Activated T-cell treated with anti-CD3 and anti-CD28 coated beads, Interleukin-2, amount 50 U/mL, for 4 hours (primary cell): ENCODE measurements at places on chromosomes 11 and 22. TPM values are rescaled to one million over a fixed set of nuclear protein-coding genes. Genes with fewer than 3 reads are reported as not detected.

DNA sequence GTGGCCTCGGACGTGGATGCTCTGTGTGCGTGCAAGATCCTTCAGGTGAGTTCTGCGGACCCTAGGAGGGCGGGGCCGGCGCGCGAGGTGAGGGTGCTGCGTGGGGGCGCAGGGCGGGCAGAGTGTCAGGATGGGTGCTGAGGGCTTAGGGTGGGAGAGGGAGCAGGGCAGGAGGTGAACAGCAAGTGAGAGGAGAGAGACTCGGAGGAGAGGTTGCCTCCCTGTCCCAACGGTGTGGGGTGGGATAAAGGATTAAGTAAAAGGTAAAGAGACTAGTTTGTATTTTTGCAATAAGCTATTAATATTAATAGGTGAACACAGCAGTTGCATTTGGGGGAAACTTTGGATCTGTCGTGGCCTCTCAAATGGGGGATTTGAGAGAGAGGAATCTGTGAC is 451 bp downstream of the CDC45 start:
- DNase-seq, result no peak

DNA sequence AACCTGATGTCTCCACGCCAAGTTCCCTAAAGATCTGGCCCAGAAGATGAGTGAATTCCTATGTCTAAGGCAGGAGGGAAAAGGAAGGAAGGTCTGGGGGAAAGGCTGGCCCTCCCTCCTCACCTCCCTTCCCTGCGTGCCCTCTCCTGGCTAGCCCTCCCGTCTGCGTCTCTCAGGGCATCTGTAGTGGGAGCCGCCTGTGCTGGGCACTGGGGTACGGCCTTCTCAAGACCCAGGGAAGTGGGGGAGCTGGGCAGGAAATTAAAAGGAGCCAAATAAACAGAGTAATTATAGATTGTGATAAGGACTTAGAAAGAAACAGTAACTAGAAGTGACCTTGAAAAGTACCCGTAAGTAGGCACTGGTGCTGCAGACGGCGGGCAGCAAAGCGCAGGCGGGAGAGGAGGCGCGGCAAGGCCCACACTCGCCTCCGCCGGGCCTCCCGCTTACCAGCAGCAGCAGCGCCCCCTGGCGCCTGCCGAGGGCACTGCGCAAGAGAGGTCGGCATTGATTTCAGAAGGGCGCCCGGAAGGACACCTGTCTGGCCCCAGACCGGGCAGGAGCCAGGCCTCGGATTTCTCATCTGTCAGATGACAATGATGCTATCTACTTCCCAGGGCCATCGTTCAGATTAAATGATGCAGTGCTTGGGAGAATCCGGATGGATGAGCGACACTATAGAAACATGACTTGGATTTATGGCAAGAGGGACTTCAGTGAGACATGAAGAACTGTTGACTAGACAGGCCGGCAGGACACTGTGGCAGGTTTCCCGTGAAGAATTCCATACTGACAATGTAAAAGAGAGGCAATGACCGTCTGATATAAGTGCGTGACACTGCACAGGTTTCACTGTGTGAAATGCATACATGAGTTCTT is 7.3 kb downstream of the KCNJ1 start:
- DNase-seq, result peak; percentile 67

- no peak for DNase-seq
Observed at GRCh38 chr22:30968015-30968923, at the start of gene MORC2. MORC2 (minus strand) TSS chr22:30968774; CDS start chr22:30967889, 885 bp downstream.

Gene KCNQ1
- 2.8 TPM for total RNA-seq

DNA sequence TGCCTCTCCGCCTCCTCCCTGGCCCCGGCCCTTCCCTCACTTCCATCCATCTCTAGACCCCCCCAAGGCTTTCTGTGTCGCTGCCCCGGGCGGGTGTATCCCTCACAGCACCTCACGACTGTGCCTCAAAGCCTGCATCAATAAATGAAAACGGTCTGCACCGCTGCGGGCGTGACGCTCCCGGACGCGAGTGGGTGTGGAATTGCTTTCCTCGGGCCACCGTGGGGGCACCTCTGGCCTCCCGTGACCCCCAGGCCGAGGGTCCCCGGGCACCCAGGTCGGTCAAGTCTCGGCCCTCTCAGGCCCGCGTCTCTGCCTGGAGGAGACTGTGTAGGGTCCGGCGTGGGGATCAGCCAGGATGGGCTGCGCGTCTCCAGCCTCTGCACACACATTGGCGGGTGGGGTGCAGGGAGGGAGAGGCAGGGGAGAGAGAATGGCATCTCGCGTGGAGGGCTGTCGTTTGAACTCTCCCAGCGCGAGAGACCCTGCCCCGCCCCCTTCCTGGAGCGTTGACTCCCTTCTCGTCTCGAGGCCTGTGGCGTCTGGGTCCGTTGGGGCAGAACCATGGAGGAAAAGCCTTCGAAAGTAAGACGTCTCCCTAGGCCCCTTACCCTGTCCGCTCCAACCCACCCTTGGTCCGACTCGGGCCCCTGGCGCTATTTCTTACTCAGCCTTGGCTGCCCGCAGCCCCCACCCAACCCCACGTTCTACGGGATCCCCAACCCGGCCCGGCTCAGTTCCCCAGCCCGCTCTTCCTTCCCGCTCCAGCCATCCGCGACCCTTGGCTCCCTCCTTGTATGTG is at the start of gene CATSPERZ:
CATSPERZ (plus strand) TSS at position 512 of the 802 bp plus-strand sequence; CDS start at position 565, 53 bp downstream.
- DNase-seq, result no peak

- no peak for DNase-seq
Observed at GRCh38 chr11:22677153-22677903, 10.9 kb downstream of the GAS2 start.

DNA sequence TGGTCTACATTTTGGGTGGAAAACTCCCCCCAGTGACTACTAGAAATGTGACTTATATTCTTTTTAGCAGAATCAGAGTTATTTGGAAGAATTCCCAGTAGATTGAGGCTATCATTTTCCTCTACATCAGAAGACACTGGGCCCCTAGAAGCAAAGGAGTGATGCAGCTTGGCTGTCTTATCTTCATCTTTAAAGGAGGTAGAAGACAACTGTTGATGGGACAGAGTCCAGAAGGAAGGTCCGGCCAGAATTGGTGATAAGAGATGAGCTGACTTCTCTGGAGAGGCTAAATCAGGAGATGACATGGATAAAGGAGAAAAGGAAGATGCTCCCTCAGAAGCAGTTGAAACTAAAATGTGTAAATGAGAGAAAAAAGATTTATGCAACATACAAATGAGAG is 149.6 kb downstream of the ENTHD1 start:
- DNase-seq, result no peak

Gene CHRM1
- total RNA-seq, result not detected

Gene TMEM41B
- total RNA-seq, result 21.6 TPM
